SHP77 treated with DMSO at 0.1 percent for 48 hours (cell line): ENCODE measurements at places on chromosomes 11 and 22.
A peak's percentile ranks its signal among the peaks of the same experiment; 100 is the strongest.

- DNase-seq = no peak
Measured at GRCh38 chr11:16148301-16148931, 207.9 kb downstream of the SOX6 start.

DNA sequence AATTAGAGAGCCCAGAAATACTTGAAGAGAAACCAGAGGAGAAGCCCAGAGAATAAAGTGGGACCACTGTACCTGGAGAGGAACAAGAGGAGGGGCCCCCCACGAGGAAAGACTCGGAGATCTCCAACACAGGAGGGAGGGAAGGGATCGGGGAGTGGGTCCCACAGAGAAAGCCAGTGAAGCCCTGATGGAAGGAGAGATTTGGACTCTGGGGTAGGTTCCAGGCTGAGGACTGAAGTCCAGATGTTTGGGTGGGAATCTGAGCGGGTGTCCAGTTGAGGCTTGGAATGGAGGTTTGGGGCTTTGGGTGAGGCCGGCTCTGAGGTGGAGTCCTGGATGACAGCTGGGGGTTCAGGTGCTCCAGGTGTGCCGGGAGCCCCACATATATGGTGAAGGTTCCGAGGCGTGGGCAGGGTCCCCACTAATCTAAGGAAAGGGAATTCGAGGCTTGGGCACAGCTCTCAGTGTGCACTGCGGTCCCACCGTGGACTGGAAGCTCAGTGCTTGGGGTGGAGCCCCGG lies 32.6 kb downstream of the PDE2A start:
- no peak for DNase-seq

- DNase-seq = peak; percentile 80
Measured at GRCh38 chr22:40418366-40419201, 48.2 kb downstream of the SGSM3 start.

DNA sequence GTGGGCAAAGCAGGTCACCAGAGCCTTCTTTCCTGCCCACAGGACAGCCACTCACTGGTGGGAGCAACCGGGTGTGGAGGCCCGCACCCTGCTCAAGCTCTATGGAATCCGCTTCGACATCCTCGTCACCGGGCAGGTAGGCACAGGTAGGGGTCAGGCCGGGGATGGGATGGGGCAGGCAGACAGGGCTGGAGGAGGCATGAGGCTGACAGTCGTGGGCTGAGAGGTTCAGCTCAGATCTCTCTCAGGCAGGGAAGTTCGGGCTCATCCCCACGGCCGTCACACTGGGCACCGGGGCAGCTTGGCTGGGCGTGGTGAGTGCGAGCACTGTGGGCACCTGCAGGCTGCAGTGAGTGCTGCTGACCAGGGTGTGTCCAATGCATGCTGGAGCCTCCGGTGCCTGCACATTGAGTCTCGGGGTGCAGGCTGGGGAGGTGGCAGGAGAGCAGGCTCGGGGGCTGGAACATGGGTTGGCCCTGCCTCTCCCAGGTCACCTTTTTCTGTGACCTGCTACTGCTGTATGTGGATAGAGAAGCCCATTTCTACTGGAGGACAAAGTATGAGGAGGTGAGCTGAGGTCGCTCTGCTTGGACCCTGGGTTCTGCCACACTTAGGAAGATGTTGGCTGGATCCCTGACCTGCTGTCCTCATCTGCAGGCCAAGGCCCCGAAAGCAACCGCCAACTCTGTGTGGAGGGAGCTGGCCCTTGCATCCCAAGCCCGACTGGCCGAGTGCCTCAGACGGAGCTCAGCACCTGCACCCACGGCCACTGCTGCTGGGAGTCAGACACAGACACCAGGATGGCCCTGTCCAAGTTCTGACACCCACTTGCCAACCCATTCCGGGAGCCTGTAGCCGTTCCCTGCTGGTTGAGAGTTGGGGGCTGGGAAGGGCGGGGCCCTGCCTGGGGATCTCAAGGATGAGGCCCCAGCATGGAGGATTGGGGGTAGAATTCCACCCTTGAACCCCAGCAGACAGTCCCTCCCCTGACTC lies 6.3 kb downstream of the SLC7A4 start:
- no peak for DNase-seq

- no peak for DNase-seq
Measured at GRCh38 chr11:80307676-80308075, 866.8 kb upstream of the TENM4 start.

DNA sequence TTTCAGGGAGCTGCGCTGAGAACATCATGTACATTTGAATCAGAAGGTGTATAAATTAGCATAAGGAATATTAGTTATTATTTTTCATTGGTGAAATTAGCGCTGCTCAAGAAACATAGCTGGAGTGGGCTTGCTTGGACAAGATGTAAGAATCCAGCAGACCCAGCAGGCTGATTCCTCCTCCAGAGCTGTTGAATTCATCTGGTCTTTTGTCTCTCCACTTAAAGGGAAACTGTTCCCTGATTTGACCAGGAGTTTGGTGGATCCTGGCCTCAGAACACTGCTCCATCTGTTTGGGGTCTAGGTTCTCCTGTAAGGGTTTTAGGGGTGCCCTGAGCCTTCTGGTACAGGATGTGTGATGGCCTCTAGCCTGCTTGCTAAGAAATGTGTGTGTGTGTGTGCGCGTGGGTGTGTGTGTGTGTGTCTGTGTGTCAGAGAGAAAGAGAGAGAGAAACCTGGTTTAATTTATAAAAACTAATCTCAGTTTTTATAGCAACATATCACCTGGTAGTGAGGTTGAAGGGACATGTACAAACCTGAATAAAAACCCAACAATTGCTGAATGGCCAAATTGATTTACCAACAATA lies 8.3 kb upstream of the SORL1 start:
- no peak for DNase-seq

- DNase-seq = peak; percentile 55
Measured at GRCh38 chr22:19599626-19600243, 75.5 kb upstream of the CLDN5 start.

DNA sequence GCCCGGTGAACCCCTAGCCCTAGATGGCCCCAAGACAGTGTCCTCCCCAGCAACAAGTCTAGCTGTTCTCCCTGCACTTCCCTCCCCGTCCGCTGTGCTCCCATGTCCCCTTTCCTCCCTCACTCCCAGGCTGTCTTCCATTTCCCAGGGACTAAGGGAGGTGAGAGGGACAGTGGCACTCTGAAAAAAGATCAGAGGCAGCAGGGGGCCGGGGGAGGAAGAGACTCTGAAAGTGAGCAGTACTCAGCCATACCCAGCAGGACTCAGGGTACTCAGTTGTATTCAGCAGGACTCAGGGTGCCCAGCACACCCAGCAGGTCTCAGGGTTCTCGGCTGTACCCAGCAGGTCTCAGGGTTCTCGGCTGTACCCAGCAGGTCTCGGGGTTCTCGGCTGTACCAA lies 48.4 kb upstream of the THY1 start:
- no peak for DNase-seq

- DNase-seq = no peak
Measured at GRCh38 chr11:3723014-3723708, 52.0 kb upstream of the CHRNA10 start.

GRCh38 chr11:130774703-130775102 lies 141.6 kb downstream of the SNX19 start:
- no peak for DNase-seq

- DNase-seq = no peak
Measured at GRCh38 chr11:102430158-102430836, 22.3 kb downstream of the TMEM123 start.

DNA sequence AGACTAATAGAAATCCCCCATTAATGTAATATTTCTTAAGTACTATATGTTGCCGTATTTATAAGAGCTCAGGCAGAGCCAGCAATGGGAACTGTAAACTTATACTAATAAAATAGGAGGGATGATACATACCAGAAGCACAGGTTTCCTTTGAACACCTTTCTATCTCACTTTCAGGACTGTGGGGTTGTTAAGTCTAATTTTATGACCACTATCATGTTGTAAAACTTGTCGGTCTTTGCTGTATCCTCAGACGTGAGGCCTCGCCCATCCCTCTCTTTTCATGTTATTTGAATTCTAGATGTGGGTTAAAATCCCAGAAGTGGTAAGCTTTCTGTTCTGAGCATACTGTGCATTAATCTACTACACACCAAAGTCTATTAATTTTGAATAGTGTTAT lies 1083.5 kb upstream of the TENM4 start:
- no peak for DNase-seq

DNA sequence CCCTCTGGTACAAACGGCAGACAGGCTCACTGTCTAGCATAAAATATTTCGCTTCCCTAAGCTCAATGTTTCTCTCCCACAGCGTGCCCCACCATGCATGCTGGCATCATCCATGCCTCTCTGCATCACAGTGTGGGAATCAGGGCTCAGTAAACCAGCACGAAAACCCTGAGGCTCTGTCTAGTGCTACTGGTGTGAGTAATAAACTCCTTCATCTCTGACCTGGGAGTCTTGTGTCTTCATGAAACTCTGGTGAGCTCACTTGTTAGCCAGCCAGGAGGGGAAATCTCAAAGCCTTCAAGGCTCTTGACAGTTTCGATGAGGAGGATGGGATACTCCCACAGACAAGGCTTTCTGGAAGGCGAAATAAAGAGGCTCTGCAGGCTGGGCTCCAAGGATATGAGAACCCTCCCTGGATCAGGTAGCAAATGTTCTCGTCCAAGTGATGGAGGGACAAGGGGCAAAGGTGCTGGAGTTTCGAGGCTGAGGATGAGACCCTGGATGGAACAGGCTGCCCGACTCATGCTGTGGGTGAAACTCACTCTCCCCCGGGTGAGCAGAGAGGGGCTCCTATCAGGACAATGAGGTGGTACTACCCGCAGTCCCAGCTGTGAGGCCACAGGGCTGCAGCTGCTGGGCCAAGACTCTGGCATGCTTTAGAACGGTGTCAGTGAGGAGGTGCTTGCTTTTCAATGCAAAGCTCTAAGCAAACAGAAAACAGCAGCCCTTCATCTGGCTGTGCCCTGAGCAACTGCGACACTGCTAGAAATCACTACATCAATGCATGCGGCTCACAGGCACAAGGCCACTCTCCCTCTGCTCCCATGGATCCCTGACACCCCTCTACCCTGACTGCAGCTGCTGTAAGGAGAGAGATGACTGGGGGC lies 69.3 kb downstream of the SHANK2 start:
- DNase-seq = peak; percentile 29

DNA sequence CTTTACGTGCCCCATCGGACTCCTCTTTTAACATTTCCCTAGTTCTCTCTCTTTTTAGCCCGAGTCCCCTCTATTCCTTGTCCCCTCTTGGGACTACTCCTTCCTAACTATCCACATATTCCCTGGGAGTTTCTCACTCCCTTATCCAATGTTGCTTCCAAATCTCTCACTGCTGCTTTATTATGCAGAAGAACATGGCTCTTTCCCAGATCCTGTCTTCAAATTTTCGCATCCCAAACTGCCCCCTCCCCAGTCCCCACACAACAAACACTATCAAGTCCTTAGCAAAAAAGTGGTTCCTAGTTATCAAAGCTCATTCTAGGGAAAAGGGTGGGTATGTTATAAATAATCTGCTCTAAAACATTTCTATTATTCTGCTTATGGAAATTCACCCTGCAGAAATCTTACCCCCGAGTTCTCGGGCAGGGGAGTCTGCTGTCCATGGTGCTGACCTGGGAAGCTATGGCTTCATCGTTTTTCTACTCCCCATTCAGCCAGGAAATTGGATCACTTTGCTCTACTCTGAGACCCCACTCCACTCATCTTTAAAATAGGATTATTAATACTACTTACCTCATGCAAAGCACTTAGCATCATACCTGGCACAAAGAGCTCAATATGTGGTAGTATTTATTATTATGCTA lies 393.5 kb downstream of the BUD13 start:
- no peak for DNase-seq

- no peak for DNase-seq
Measured at GRCh38 chr22:47090591-47091245, 328.3 kb downstream of the TBC1D22A start.
